ENCODE measurements at places on chromosomes 1 and 21. TPM values are rescaled to one million over a fixed set of nuclear protein-coding genes. Genes with fewer than 3 reads are reported as not detected.

Gene LRRC7
- 1.5 TPM for total RNA-seq

Gene S100A4
- total RNA-seq = 129 TPM

Gene DESI2
- total RNA-seq = 19.1 TPM

Gene PARK7
- 113 TPM for total RNA-seq

Gene ELF3
- total RNA-seq = 1.5 TPM

Gene KCNJ15
- total RNA-seq = not detected

Gene GLMN
- total RNA-seq = 16.3 TPM

Gene NPPB
- not detected for total RNA-seq

Gene NDUFS5
- 104 TPM for total RNA-seq

Gene MASP2
- total RNA-seq = 0.27 TPM

Gene RIMS3
- 1.2 TPM for total RNA-seq

Gene SYNC
- total RNA-seq = not detected

Gene KPRP
- total RNA-seq = not detected

Gene LAX1
- total RNA-seq = 28.0 TPM

Gene HUNK
- total RNA-seq = 0.23 TPM

Gene HLX
- 0.10 TPM for total RNA-seq

Gene CD53
- 295 TPM for total RNA-seq

Gene TCP10L
- total RNA-seq = 0.91 TPM

Gene SLFNL1
- total RNA-seq = 0.47 TPM

Gene VSIG8
- total RNA-seq = not detected

Measured in naive thymus-derived CD8-positive, alpha-beta T cell (primary cell).